ENCODE measurements at places on chromosomes 2 and 18. TPM values are rescaled to one million over a fixed set of nuclear protein-coding genes. Genes with fewer than 3 reads are reported as not detected.
A peak's percentile ranks its signal among the peaks of the same experiment; 100 is the strongest.

- DNase-seq: no peak
Observed at GRCh38 chr2:203543898-203544328, 8.8 kb upstream of the RAPH1 start.

DNA sequence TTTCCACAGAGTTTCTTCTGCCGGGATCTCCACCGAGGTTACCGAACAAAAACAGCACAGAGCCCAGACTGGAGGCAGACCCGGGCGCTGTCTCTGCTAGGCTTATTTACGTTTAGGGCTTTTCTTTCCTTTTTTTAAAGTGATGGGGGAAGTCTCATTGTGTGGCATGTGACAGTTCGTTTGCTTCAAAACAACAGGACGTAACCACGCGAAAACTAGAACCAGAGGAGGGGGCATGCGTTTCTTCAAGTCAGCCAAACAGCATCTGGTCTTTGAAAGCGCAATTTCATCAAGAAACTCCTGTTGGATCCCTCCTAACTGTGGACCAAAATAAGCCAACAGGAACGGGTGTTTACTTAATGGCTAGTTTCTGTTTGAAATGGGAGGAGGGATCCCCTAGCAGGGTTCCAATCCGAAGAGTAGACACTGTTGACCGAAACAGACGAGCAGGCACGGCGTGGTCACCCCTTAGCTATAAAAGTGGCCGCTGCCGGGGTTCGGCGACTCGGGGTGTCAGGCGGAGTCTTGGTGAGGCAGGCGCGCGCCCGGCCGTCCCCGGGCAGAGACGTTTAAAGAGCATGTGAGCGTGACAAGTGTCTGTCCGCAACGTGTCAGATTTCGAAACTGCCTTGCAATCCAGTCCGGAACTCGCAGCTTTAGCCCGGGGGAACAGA is 997 bp upstream of the TGIF1 start:
- DNase-seq: peak; percentile 84

GRCh38 chr18:59954755-59955156 is 55.0 kb downstream of the PMAIP1 start:
- DNase-seq: no peak

The DSG1 gene
- not detected for total RNA-seq

The SERPINB2 gene
- 3.5 TPM for total RNA-seq

The LTBP1 gene
- 35.4 TPM for total RNA-seq

The CASP8 gene
- total RNA-seq: 40.4 TPM

DNA sequence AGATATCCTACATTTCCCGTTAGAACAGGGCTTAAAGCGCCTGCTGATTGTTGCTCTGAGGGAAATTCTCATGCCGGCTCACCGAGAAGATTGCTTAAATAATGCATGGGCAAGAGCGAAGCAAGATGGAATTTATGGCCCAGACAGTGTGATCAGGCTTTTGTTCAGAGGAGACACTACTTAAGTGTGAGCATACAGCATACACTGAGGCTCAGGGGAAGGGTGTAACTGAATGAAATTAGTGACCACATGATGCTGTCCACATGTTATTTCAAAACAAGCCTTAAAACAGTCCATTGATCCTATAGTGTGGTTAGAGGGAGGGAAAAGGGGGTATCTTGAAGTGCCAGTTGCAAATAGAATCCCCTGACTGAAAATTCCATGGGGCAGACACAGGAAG is 125.5 kb downstream of the RAPGEF4 start:
- no peak for DNase-seq

DNA sequence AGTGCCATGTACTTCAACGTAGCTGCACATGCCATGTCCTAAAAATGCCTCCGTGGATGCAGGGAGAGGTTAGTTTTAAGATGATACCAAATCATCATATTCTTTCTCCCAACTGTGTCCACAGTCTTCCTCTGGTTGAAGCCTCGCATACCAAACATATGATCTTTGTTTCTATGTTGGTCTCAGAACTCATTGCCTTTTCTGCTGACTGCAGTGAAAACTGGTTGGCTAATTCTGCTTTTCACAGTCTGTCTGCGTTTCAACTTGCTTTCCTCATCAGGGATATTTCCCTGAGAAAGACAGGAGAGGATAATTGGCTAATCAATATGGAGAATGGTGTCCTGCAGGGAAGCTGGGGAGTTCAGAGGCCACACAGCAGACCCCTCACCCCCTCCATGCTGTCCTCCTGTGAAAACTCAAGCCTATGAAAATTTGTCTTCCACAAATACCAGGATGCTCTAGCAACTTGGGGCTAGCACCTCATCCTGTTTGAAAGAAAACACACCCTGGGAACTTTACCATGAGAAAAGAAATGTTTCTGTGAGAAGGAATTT is 192.2 kb upstream of the PXDN start:
- peak; percentile 17 for DNase-seq
